Caudate nucleus (tissue), 63 donors: ENCODE measurements at places on chromosomes 1 and 21.

- DNase-seq, result no peak
Measured at GRCh38 chr1:162248854-162249535, 127.7 kb downstream of the SPATA46 start.

DNA sequence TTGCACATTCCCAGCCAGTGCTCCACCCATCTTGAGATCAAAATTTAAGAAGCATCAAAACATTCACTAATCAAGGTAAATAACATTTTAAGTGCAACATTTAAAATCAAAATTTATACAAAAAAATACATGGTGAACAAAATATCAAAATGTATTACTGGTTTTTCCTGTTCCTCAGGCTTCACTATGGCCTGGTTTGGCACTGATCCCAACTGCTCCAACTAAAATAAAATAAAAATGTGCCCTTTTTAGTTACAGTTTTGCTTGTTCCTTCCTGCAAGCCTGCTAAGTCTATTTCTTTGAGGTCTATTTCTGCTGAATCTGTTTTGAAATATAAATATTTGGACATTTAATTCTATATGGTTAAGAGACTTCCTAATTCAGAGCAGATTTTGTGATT, 54.9 kb downstream of the ADAMTS1 start:
- no peak for DNase-seq

GRCh38 chr1:223142795-223143536, at the start of gene TLR5:
Gene TLR5, minus strand, starts transcription at chr1:223143248. Its CDS starts 30,217 bp downstream, at chr1:223113031.
- DNase-seq, result peak; percentile 71

DNA sequence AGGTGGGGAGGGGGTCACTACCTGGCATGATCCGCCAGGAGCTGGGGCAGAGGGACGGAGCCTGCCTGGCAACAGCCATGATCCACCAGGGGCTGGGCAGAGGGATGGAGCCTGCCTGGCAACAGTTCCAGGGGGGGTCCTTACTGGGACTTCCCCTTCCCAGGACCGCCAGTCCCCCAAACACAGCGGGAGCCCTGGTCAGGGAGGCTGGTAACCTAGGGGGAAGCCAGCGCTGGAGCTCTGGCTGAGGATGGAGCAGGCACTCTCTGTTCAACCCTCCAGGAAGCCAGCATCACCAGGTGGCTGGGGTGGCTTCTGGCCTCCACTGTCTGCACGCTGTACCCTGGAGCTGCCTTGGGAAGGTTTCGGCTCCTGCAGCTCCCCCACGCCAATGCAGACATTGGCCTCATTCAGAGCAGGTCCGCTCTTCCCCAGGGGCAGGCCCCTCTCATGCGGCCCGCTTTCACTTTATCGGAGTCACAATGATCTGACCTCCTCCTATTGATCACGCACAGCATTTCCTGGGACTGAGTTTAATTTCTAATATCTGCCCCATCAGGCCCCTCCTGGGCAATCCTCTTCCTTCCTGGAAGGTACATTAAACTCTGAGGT, 68.4 kb upstream of the ABCG1 start:
- DNase-seq, result no peak

DNA sequence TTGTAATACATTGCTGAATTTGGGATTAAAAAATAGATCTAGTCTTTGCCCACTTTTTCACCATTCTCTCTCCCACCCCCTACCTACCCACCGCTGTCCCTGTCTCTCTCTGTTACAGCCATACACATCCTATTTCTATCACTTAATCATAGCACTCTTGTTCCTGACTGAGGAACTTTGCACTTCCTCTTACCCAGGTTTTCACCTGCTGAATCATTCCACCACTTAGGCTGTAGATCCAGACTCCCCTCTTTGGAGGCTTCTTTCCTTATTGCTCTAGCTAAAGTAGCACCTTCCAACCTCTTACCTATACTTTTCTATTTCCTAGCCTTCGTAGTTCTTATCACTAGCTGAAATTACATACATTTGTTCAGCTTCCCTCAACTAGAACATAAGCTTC, 59.6 kb downstream of the ATP6V1G3 start:
- DNase-seq, result no peak

DNA sequence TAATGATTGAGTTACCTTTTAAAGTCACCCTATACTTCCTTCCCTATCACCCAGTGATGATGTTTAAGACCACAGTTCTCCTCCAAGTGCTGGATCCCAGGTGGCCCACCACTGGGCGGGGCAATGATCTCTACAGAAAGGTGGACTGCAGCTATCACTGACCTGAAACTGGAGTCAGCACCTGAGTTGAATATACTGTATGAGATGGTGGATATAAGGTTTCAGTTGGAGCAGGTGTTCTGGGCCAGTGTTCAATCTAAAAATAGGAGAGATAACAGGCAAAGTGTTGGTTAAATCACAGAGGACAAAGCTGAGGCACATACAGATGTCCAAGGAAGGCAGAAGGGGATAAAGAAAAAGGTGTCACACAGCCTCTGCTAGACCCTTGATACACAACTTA, 96.6 kb downstream of the SIPA1L2 start:
- DNase-seq, result no peak

DNA sequence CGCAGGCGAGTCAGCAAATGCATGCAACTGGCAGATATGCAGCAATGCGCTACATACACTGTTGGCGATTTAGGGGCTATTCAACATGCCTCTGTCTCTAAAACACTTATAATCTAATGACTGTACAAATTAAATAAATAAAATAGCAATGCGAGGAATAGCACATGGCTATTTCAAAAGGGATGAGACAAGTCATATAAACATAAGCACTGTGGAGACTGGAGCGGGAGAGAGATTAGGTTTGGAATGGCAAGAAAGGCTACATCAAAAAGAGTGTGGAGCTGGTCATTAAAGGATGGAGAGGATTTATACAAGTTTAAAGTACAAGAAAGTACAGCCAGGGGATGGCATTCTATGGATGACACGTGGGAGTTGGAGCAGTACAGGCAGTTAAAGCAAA, 523.5 kb upstream of the CAMK1G start:
- no peak for DNase-seq

DNA sequence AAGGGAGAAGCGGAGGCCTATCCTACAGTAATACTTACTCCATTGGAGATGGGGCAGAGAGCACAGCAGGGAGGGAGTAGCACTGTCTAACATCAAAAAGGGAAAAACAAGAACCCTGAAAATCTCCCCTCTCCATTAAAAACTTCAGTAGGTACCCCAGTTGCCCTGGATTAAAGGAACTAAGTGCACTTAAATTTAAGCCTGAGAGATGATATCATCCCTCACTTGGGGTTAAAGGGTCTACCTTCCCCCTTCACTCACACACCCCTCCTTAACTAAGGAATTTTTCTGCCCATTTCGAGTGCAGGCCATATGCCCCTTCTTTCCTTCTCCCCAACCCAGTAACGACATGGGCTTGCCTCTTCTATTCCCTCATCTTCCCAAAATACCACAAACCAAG, 3.7 kb upstream of the MTMR11 start:
- DNase-seq, result no peak

- DNase-seq, result no peak
Measured at GRCh38 chr1:55879346-55879745, 664.2 kb upstream of the USP24 start.

- DNase-seq, result peak; percentile 20
Measured at GRCh38 chr1:33641104-33641830, 168.8 kb downstream of the ZSCAN20 start.

DNA sequence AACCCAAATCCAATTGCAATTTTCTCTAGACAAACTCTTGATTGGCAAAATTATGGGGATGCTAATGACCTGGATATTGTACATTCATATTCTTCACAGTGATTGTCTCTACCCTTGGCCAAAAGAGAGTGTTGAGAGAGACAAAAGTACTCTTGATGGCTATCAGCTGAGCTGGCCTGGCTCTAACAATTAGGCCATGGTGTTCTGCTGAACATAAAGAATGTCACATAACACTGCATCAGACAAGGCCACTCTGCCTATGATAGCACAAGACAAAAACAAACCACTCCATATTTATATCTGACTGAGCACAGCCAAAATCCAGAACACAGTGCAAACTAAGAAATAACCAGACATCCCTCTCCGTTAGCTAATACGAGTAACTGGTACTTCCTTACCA, 101.7 kb downstream of the ADAMTS1 start:
- DNase-seq, result no peak

- DNase-seq, result no peak
Measured at GRCh38 chr1:27934818-27935549, at the start of gene SMPDL3B. Gene SMPDL3B, plus strand, starts transcription at chr1:27935000. Its CDS starts 184 bp downstream, at chr1:27935184.

GRCh38 chr1:2274929-2275475, 46.9 kb downstream of the SKI start:
- DNase-seq, result no peak

GRCh38 chr1:46223472-46223943, 20.4 kb downstream of the LURAP1 start:
- DNase-seq, result peak; percentile 73

GRCh38 chr1:202275061-202275770, 66.5 kb downstream of the UBE2T start:
- DNase-seq, result no peak

DNA sequence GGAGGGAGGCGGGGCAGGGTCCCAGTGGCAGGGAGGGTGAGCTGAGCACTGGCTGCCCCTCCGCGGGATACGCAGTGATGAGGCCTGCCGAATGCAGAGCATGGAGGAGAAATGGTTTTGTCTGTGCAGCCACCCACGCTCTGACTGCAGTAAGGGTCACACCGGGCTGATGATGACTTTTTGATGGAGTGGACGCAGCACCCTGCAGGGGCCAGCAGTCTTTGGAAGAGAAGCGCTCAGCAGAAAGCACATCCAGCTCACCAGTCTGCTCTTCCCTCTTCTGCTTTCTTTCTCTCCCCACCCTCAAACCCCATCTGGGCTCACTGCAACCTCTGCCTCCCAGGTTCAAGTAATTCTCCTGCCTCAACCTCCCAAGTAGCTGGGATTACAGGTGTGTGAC, 61.9 kb upstream of the ATP1A1 start:
- DNase-seq, result no peak

DNA sequence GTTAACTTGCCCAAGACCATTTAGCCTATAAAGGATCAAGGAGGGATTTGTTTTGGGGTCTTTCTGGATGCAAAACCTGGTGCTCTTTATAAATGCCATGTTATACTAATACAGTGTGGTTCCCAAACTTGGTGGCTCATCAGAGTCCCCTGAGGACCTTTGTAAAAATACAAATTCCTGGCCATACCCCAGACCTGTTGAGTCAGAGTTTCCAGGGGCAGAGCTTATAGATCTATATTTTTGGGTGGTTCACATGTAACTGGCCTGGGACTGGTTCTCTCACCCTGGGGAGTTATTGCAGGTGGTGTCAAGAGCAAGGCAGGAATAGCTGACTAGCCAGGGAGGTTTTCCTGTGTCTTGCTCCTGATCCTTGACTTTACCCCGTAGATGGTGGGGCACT, 136.9 kb upstream of the HNRNPU start:
- no peak for DNase-seq

DNA sequence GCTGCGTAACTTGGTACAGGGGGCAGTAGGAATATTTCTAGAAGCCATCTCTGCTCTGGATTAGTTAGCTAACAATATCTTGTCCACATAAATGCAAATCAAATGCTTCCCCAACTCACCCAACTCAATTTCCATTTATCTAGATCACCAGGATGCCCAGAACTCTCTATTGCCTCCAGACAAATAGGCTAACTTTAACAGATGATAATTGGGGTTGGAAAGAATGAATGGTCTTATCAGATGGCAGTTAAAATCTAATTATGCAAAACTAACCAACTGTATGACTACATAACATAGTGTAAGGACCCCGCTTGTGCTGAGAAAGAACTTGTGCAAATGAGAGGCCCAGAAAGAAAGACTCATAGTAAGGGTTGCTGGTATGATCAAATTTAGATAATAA, 1024.8 kb downstream of the PLA2G4A start:
- no peak for DNase-seq

DNA sequence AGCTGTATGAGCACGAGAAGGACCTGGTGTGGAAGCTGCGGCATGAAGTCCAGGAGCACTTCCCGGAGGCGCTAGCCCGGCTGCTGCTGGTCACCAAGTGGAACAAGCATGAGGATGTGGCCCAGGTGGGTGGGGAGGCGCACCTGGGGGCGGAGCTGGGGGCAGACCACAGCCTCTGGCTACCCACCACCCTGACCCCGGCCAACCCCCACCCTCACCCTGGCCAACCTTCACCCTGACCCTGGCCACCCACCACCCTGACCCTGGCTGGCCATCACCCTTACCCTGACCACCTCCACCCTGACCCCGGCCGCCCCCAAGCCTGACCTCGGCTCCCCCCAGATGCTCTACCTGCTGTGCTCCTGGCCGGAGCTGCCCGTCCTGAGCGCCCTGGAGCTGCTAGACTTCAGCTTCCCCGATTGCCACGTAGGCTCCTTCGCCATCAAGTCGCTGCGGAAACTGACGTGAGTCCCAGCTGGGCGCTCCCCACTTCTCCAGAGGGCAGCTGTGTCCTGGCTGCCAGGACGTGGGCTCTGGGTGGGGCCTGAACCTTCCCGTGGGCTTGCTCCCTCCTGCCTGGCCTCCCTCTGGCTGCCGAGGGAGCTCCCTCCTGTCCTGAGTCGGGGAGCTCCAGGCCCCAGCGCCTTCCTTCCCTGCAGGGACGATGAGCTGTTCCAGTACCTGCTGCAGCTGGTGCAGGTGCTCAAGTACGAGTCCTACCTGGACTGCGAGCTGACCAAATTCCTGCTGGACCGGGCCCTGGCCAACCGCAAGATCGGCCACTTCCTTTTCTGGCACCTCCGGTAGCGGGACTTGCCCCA, 69.5 kb downstream of the PIK3CD start:
- no peak for DNase-seq

GRCh38 chr21:39217356-39218081, 34.3 kb upstream of the PSMG1 start:
- no peak for DNase-seq

DNA sequence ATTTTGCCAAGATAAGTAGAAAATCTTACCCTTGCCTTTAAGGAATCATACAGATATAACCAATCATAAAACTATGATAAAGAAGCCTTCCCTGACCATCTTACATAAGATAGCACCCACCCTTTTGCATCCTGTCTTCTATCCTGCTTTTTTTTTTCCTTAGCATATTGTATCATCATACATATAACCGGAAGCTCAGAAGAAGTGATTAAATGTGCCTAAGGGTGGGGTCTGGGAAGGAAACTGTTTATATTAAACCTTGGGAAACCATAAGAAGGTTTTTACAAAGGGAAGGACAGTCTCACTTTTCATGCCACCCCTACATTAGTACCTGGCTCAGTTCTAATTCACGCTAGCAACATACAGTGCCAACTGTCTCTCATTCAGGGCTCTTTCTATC, 66.8 kb downstream of the LUZP1 start:
- no peak for DNase-seq

- no peak for DNase-seq
Measured at GRCh38 chr1:169047074-169047473, 59.4 kb upstream of the ATP1B1 start.
